HCEC 1CT (cell line): ENCODE measurements at places on chromosomes 11 and 22.

DNA sequence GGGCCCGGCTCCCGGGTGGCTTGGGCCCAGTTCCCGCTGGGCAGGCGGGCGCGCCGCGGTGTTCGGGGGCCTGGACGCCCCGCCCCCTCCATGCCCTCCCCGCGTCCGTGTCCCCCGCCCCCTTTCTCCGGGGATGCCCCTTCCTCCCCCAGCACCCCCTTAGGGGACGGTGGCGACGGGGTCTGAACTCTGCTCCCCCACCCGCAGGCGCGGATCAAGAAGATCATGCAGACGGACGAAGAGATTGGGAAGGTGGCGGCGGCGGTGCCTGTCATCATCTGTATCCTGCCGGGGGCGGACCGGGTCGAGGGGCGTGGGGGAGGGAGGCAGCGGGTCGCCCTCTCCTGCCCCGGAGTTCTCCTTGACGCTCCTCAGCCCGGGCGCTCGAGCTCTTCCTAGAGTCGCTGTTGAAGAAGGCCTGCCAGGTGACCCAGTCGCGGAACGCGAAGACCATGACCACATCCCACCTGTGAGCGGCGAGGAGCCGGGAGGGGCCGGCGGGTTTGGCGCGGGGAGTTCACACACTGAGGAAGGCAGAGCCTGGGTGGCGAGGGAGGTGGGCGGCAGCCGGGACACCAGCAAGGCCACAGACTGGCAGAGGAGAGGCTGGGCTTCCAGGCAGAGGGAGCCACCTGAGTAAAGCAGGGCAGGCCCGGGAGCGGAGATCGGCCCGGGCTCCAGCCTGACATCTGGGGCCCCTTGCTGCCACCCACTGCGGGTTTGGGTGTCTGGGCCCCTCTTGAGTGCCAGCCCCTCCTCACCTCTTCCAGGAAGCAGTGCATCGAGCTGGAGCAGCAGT lies 546 bp downstream of the DRAP1 start:
- DNase-seq, result no peak

GRCh38 chr22:37275622-37276021 lies 6.7 kb upstream of the CYTH4 start:
- no peak for DNase-seq

- DNase-seq, result no peak
These were observed 365.0 kb upstream of the FAT3 start for GRCh38 chr11:91859666-91860065.

GRCh38 chr11:73528483-73529203 lies 69.3 kb downstream of the FAM168A start:
- no peak for DNase-seq

DNA sequence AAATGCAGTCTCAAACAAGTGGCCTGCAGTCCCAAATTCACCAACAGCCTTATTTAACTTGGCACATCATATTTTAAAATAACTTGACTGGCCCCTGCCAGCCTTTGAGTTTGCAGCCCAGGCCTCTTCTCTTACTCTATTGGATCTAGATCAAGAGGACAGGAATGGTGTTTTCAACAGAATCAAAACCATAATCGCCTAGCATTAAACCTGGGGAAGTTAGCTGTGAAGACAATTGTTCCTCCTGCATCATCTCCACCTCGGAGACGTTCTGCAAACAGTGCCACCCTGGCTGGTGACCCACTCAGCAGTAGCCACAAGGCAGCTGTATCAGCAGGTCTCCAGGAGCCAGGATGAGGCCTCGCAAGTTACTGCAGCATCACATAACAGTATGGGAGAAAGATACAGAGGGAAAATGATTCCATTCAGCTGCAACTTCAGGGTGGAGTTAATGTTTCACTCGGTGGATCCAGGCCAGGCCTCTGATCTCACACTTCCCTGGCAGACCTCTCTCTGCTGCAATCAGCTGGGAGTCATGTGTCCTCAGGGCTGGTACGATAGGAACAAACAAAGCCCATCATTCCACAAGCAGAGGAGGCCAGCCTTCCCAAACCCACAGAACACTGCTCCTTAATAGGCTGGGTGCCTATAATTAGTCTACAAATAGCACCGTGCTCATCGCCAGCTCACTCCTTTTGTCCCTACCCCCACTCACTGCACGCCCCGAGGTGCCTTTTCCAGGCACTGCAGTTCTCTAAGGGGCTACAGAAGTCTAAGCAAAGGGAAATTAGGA lies 18.6 kb upstream of the SCN2B start:
- peak; percentile 17 for DNase-seq

- no peak for DNase-seq
These were observed 2.0 kb downstream of the ARHGAP32 start for GRCh38 chr11:129190087-129190486.

- no peak for DNase-seq
These were observed 12.4 kb upstream of the TIMP3 start for GRCh38 chr22:32788904-32789624.

GRCh38 chr11:134555510-134555909 lies 143.5 kb upstream of the B3GAT1 start:
- DNase-seq, result no peak

- no peak for DNase-seq
These were observed 29.8 kb downstream of the NECTIN1 start for GRCh38 chr11:119699227-119699626.

DNA sequence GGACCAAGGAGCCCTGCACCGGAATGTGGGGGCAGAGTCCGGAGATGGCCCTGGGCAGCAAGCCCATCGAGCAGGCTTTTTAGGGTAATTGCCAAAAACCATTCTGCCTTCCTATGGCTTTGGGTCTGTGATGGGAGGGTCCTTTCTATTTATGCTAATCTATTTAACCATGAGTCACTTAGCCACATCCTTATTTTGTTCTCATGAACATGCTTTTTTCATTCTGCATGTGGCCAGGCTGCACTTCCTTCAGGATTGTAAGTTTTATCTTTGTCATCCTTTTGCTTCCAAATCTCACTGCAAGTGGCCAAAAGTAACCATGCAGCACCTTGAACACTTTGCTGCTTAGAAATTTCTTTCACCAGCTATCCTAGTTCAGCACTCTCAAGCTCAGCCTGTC lies 88.3 kb downstream of the EFCAB6 start:
- DNase-seq, result no peak

DNA sequence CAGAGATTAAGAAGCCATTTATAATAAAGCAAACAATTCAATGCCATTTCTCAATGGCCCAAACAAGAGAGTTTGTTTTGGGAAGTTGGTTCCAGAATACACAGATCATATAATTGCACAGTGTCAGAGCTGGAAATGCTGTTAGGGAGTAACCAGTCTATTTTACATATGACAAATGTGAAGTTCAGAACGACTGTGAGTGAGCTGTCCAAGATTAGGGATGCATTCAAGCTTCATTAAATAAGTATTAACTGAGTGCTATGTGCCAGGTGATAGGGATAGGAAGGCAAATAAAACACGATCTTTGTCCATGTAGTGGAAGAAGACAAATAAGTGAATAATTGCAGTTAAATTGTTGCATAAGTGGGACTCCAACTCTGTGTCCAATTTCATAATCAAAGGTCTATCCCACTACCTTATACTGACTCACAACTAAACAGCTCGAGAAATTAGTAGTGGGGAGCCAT lies 33.1 kb upstream of the PICALM start:
- no peak for DNase-seq

- no peak for DNase-seq
These were observed 28.4 kb upstream of the SIK2 start for GRCh38 chr11:111573821-111574249.

GRCh38 chr11:33376331-33377310 lies 119.4 kb downstream of the HIPK3 start:
- DNase-seq, result peak; percentile 15

DNA sequence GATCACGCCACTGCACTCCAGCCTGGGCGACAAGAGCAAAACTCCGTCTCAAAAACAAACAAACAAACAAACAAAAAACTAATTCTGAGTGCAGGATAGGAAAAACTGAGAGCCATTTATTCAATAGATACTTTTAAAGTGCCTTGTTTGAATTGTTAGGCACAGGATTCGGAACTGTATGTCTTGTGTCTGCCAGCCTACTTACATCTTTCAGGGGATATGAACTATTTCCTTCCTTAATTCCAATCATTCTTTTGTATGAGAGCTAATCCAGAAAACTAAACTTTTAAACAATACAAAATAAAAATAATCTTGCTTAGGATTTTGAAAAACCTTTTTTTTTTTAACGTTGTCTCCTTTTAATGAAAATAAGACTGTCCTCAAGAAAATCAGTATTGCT lies 12.6 kb downstream of the UVRAG start:
- no peak for DNase-seq

DNA sequence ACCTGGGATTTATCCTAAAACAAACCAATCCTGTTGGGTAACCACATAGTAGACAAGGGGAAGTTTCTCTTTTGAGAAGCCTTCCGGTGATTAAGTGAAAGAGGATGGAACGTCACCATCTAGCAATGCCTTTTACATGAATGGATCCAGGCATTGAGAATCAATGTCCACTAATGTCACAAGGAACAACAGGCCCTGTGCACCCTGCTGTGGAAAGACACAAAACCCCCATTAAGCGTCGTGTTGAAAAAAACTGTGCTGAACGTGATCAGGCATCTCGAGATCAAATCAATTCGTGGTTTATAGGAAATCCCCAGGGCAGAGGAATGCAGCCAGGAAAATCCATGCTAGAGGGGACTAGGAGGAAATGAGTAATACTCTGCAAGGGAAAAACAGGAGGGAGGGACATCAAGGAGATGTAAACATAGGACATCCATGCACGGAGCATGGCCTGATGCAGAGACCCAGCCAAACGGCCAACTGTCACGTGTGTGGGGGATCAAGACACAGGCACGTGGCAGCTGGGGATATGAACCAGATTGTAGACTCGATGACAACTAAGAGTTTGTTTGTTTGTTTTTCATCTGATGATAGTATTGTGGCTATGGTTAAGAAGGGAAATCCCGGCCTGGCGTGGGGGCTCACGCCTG lies 38.6 kb upstream of the CARS1 start:
- peak; percentile 82 for DNase-seq

- DNase-seq, result no peak
These were observed 101.9 kb downstream of the GGTLC2 start for GRCh38 chr22:22746061-22746962.

DNA sequence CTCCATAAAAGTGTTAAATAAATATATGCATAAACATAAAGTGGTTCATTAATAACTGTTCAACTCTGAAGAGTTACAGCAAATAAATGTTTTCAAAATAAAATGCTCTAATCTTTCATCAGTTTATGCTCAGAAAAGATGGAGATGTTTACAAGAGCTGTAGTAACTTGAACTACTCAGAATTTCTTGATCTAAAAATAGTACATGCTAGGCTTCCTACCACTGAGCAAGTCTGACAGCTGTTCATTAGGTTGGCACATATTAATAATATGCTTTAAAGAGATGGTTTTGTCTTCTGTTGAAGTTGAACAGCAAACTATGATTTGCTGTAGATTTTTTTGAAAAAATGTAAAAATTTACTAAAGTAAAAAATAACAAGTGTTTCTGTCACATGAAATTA lies 10.8 kb upstream of the SLN start:
- DNase-seq, result no peak
